ENCODE measurements at places on chromosomes 7 and 10. TPM values are rescaled to one million over a fixed set of nuclear protein-coding genes. Genes with fewer than 3 reads are reported as not detected.

GRCh38 chr10:123442901-123443300 lies 223.3 kb upstream of the GPR26 start:
- DNase-seq = no peak

DNA sequence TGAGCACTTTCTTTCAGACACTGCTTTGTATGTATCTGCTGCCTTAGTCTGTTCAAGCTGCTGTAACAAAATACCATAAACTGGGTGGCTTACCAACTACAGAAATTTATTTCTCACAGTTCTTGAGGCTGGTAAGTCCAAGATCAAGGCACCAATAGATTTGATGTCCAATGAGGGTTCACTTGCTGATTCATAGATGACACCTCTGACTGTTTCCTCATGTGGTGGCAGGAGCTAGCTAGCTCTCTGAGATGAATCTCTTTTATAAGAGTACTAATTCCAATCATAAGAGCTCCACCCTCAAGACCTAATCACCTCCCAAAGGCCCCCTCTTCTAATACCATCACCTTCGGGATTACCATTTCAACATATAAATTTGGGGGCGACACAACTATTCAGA lies 76.6 kb upstream of the ADO start:
- no peak for DNase-seq

- DNase-seq = no peak
Observed at GRCh38 chr7:133491201-133491691, 238.4 kb downstream of the EXOC4 start.

- DNase-seq = no peak
Observed at GRCh38 chr10:6115411-6115810, 26.6 kb downstream of the RBM17 start.

CHAT gene
- not detected for total RNA-seq

NXPH1 gene
- 0.29 TPM for total RNA-seq

Data from breast epithelium (tissue), 4 donors.